ENCODE measurements at places on chromosomes 2 and 18.
A peak's percentile ranks its signal among the peaks of the same experiment; 100 is the strongest.

DNA sequence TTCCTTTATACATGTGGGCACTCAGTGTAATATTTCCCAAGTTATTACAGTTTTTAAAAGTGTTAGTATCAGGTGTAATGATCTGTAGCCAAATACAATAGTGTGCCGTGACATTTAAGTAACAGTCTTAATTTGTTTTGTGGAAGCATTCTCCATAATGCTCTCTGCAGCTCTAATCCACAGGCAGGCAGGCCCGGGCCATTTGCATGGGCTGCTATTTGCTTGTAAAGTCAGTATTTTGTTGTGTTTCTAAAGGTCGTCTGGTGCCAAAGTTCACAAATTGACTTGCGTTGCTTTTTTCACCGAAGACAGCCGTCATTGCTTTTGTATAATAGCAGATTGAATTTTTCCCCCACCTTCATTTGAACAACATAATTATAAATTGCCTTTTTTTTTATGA, 153.0 kb downstream of the GBX2 start:
- no peak for DNase-seq

DNA sequence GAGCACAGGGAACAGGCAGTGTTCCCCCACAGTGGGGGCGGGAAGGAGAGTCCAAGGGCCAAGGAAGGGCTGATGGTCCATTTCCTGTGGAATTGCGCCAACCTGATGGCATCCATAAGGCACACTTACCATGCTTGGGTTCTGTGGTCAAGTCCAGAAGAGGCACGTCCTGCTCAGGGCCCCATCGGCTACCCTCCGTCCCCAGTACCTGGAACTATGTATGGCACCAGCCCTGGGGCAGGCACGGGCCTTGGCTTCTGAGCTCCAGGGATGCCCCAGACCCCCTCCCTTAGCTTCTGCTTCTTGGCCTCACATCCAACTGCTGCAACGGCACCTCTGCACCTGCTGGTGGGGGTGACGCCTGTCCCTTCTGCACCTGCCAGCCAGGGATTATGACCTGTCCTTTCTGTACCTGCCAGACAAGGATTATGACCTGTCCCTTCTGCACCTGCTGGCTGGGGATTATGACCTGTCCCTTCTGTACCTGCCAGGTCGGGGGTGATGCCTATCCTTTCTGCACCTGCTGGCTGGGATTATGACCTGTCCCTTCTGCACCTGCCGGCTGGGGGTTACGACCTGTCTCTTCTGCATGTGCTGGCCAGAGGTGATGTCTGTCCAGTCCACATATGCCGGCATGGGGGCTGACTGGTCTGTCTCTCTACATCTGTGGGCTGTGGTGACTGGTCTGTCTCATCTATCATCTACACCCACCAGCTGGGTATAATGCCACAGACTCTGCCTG, 45.4 kb upstream of the SNTG2 start:
- no peak for DNase-seq

DNA sequence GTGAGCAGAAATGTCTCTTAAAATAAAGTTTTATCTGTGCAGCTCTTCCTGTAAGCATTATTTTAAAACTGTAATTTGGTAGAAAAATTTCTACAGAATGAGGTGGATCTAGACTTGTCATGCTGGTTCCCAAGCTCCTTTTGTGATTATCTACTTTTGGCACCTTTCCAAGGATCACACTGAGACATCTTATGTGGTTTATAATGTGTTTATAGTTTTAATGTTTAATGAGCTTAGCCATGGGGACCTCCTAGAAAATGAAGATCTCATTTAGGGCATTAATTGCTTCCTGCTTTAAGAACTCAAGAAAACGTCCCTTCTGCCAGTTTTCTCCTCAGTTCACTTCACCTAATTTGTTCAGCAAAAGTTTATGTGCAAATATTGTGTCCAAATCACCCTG, 468.4 kb downstream of the SUCLG1 start:
- no peak for DNase-seq

GRCh38 chr2:120424274-120424796, 78.4 kb downstream of the INHBB start:
- DNase-seq: no peak

- no peak for DNase-seq
Observed at GRCh38 chr2:10817413-10817812, 4.8 kb upstream of the PDIA6 start.

GRCh38 chr2:30249354-30249753, 18.0 kb downstream of the LBH start:
- DNase-seq: no peak

DNA sequence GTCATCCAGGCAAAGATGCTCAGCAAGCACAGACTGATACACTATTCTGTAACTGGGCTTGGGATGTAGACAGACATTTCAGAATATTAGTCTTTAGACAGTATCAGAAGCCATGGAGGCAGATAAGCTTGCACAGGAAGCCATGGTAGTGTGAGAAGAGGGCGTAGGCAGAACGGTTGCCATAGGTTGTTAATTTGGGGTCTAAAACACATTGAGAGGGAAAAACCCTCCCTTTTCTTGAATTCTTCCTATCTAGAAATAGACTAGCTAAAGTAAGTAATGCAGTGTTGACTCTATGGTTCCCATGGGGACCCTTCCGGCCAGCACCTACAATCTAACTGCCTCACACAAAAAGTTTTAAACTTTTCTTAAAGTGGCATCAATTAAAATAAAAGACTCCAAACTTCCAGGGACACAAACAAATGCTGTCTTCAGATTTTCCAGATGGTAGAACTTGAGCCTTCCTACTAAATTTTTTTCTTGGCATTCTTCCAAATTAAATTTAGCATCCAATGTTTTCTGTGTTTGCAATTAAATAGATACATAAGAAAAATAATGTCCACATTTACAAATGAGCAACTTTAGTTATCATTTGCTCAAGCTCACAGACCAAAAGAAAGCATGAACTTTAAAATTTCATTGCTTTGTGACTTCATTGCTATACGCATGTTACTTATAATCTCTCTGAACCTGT, 1.9 kb downstream of the PRKRA start:
- DNase-seq: no peak

- DNase-seq: no peak
Observed at GRCh38 chr2:119765433-119766002, 5.8 kb downstream of the PTPN4 start.

DNA sequence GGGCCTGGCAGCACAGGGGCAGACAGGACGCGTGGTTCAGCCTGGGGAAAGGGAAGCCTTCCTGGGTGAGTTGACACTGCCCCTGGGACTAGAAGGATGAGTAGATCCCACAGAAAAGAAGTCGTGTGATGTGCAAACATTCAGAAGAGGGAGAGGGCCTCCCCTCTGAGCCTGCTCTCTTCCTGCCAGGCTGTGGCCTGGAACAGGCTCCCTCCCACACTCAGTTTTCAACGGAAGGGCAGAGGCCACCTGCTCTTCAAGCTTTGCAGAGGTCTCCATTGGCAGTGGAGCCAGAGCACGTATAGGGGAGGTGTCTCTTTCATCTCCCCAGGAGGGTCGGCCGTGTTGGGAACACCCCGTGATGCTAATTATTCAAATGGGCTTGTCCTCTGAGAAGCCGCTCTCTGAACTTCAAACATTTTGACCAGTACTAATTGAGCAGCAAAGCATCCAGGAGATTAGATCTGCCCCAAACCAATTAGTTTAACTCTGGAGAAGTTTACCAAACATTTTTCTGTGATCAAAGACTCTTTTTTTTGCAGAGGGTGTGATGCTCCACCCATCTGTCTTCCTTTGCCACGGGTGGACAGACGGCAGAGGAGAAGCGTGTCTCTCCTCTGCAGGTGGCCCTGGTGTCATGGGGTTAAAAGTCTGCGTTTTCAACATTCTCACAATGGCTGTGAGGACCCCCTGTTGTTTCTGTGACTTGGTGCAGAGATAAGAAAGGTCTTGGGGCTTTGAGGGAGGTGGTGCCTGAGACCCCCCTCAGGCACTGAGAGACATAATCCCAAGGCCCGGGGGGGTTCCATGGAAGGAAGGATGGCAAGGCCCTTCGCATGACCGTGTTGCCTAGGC, 29.5 kb upstream of the ODC1 start:
- peak; percentile 15 for DNase-seq

DNA sequence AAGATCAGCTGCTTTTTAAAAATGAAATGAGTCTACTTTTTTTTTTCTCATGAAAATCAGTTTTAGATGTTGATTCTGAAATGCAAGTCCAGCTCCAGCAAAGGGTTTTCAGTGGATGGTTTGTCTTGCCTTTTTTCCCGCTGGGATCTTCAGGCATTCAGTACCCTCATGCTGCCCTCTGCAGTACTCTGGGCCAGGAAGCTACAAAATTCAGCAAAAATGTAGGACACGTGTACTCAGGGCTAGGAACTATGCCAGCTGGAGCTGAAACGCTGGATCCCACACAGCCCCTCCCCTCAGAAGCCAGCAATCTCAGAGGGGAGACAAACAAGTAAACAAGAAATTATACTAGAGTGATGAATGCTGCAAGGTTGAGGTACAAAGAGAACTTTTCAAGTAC, 97.3 kb downstream of the MMADHC start:
- no peak for DNase-seq

- no peak for DNase-seq
Observed at GRCh38 chr2:233413559-233414272, 59.4 kb downstream of the DGKD start.

DNA sequence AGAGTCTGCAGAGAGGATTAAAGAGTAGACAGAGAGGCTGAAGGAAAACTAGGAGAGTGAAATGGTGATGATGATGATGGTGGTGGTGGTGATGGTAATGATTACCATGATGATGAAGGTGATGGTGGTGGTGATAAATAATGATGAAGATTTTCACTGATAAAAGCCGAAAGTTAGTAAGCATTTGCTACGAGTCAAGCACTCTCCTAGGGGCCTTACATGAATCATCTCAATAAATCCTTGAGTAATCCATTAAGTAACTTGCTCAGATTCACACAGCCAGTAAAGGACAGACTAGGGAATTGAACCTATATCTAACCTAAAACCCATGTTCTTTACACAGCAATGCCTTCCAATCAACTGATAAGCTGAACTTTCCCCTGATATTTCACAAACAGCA, 106.7 kb upstream of the PGAP1 start:
- DNase-seq: no peak

- no peak for DNase-seq
Observed at GRCh38 chr2:21571686-21572085, 447.9 kb downstream of the TDRD15 start.

GRCh38 chr2:240688553-240688919, 3.1 kb upstream of the AQP12A start:
- no peak for DNase-seq

DNA sequence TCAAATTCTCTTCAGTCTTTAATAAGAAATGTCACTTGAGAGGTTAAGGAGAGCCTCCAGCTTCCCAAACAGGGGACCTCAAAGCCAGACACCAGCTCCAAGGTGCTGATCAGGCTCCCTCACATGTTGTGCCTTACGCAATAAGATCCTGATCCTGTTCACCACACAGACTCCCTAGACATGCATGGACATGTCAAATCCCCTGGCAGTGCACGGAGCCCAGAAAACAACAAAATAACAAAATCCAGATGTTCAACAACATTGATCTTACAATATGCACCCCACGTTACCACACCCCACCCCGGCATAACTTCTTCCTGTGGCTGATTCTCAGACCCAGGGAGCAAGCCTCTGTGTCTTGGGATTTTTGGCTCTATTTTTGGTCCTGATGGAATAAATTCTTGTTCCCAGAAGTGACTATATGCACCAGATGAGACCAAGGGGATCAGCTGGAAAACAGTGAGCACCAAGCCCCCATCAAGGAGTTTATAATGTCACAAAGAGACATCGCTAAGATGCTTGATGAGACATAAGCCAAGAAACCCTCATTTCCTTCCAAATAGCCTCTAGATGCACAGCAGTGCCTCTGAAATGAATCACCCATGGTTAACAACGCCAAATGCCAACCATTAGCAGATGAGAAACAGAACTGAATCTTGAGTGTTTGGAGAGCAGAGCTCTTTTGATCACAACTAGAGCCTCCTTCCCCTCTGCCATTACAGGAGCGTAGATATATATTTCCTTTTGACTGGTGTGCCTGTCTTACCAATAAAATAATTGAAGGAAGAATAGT, 198.2 kb downstream of the PRKCE start:
- DNase-seq: no peak

- DNase-seq: peak; percentile 72
Observed at GRCh38 chr18:76721207-76721996, 101.0 kb upstream of the ZNF236 start.

DNA sequence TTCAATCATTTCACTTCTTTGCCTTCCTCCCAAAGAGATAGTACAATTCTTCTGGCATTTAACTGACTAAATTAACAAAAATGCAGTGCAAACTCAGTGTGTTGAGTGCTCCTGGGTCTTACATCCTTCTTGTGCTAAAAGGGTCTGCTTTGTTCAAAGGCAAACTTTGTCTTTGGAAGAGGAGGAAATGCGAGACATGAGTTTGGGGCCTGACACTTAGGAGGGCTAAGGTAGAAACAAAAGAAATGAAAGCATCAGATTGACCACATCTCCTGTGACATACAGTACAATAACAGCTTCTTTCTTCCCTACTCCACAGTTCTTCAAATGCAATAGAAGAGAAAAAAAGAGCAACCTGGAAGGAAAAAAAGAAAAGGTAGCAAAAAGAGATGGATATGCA, 161.7 kb downstream of the CNTNAP5 start:
- no peak for DNase-seq

DNA sequence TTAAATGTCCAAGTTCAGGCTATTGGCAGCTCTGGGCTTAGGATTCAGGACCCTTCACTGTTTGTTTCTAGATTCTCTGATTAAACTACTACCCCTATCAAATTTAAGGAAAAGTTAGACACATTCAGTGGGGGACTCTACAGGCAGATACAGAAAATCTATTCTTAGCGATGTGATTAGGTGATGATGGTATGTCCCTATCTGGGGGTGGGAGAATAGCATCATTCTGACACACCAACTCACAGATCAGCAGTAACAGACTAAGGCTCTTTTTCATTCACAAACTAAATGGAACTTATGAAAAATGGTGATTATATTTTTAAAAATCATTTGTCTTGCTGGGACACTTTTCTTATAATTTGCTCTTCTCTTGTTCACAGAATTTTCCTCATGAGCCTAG, 232.9 kb upstream of the CDH2 start:
- no peak for DNase-seq

GRCh38 chr2:78541451-78542267, 483.8 kb upstream of the REG3G start:
- DNase-seq: no peak

DNA sequence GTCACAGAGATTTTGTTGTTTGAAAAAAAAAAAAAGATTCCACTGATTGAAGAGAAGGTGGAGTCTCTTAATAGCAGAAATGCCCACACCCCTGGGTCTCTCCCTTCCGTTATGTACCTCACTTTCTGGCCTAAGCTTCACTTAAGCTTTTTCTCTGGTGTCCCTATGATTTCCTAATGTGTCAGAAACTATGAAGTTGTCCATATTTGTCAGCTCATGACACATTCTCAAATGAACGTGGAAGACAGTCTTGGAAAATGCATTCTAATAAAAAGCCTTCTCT, 5.4 kb upstream of the MALL start:
- DNase-seq: no peak

GRCh38 chr18:36695806-36696205, 133.0 kb downstream of the TPGS2 start:
- no peak for DNase-seq

GRCh38 chr18:32712860-32713259, 60.0 kb downstream of the KLHL14 start:
- no peak for DNase-seq

- DNase-seq: no peak
Observed at GRCh38 chr2:119760237-119760955, 674 bp downstream of the PTPN4 start.

Measured in stimulated activated naive CD8-positive, alpha-beta T cell treated with anti-CD3 and anti-CD28 coated beads, Interleukin-15, amount 100 ng/mL, for 72 hours (primary cell).